ENCODE measurements at places on chromosomes 3 and 15.
A peak's percentile ranks its signal among the peaks of the same experiment; 100 is the strongest.

DNA sequence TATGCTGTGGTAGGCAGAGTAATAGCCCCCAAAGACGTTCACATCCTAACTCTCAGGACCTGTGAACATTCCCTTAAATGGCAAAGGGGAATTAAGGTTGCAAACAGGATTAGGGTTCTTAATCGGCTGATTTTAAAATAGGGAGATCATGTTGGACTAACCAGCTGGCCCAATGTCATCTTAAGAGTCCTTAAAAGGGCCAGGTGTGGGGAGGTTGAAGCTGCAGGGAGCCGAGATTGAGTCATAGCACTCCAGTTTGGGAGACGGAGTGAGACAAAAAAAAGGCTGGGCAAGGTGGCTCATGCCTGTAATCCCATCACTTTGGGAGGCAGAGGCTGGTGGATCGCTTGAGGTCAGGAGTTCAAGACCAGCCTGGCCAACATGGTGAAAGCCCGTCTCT, 1.6 kb upstream of the FLNB start:
- DNase-seq = no peak

DNA sequence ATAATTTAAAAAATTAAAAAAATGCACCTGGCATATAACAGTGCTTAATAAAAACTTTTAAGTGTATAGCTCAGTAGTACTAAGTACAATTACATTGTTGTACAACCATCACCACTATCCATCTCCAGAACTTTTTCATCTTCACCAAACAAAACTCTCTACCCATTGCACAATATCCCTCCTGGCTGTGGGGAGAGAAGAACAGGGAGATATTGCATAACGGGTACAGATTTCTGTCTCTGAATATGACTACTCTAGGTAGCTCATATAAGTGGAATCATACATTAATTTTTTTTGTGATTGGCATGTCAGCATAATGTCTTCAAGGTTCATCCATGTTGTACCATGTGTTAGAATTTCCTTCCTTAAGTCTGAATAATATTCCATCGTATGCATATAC, 91.0 kb upstream of the PLAAT1 start:
- no peak for DNase-seq

GRCh38 chr3:142977399-142977728, 13.9 kb upstream of the PAQR9 start:
- DNase-seq = peak; percentile 46

GRCh38 chr15:92184679-92185230, 208.9 kb upstream of the ST8SIA2 start:
- no peak for DNase-seq

- peak; percentile 21 for DNase-seq
Measured at GRCh38 chr15:67967871-67968431, 86.2 kb upstream of the PIAS1 start.

GRCh38 chr3:148044151-148044550, 635.0 kb downstream of the ZIC1 start:
- no peak for DNase-seq

- no peak for DNase-seq
Measured at GRCh38 chr15:40959331-40960141, 6.3 kb downstream of the CHAC1 start.

- no peak for DNase-seq
Measured at GRCh38 chr3:13420831-13421765, 976 bp upstream of the NUP210 start.

- no peak for DNase-seq
Measured at GRCh38 chr3:35633332-35634124, 5.8 kb upstream of the ARPP21 start.

GRCh38 chr3:23017801-23018200, 185.3 kb upstream of the UBE2E2 start:
- no peak for DNase-seq

- DNase-seq = no peak
Measured at GRCh38 chr15:81071120-81071519, 63.0 kb upstream of the CFAP161 start.

DNA sequence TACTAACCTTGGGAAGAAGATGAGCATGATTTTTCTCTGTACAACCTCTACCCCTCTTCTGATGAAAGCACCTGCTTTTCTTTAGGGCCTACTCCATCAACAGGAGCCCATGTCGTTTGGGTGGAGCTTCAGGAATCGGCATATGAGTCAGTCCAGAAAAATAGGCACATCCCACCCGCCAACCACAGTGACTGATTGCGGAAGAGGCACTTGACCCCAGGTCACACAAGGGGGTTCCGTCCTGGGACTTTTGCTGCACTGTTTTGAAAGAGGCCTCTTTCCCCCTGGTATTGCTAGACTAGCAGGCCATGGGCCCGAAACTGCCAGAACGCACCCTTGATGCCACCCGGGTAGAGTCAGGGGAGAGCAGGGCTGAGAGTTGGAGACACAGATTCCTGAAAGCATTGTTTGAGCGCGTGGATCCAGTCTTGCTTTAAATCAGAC, 19.3 kb upstream of the NRROS start:
- DNase-seq = no peak

All from kidney glomerular epithelial cell (primary cell).